ENCODE measurements at places on chromosomes 1 and 21.
A peak's percentile ranks its signal among the peaks of the same experiment; 100 is the strongest.

GRCh38 chr1:84998642-84999280, 1.8 kb upstream of the MCOLN2 start:
- DNase-seq = peak; percentile 44

DNA sequence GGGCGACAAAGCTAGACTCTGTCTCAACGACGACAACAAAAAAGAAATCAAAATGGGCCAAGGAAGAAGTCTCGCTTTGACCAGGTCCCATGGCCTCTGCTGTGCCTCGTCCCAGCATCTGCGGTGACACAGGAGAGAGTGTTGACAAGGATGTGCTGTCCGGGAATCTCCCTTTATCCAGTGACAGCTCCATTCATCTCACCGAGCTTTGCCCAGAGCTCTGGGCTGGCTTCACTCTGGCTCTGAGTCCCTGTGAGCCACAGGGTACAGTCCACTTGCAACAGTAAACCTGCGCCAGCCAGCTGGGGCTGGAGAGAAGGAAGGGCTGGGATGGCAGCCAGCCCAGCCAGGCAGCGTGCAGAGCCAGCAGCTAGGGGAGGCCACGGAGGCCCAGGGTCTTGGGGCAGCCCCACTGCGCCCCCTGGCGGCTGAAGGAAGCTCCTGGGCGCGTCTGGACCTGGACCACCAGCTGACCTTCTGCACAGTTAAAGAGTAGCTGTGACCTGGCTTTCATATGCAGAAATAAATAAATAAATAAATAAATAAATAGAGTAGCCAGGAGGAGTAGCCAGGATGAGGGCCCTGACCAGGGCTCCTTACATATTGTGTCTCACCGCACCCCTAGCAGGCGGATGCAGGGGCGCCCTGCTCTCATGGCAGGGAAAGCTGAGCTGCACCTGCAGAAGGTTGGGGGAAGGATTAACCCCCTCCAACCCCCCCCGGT, 29.7 kb downstream of the ENO1 start:
- peak; percentile 94 for DNase-seq

GRCh38 chr1:156382561-156382960, 13.6 kb downstream of the RHBG start:
- no peak for DNase-seq

DNA sequence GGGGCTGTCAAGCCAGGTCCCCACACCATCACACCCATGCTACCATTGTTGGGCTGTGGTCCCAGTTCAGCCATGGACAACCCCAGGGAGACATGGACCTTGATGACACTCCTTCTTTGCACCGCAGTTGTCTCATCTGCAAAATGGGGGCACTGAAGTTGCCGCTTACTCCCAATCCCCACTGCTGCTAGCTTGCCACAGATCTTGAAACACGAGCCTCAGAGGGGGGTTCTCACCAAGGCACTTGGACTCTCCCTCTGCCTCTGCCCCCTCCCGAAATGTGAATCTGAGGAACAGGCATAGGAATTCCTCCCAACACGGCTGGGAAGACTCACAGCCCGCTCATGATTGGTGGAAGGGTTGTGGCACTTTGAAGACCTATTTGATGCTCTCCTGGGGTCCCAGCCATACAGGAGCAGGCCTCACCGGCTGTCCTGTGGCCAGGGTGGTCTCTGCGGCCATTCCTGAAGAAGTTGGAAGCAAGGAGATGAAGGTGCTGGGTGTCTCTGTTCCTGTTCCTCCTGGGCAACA, 31.1 kb downstream of the RUNX3 start:
- DNase-seq = no peak

GRCh38 chr1:151936653-151937052, 27.3 kb upstream of the THEM4 start:
- DNase-seq = peak; percentile 82

DNA sequence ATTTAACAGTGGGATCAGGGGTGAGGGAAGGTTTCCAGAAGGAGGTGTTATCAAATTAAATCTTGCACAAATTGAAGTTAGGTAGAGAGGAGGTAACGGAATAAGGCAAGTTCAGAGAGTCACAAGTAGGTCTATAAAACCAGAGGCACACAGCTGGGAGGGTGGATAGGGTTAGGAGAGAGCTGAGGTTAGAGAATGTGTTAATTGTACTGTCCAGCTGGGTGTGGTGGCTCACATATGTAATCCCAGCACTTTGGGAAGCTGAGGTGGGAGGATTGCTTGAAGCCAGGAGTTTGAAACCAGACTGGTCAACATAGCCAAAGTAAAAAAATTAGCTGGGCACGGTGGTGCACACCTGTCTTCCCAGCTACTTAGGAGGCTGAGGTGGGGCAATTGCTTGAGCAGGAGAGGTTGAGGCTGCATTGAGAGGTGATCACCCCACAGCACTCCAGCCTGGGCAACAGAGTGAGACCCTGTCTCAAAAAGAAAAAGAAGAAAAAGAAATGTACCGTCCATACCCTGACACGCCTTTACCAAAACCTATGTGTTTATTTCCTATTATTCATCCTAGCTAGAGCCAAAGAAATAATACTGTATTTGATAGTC, 20.2 kb downstream of the SPATA45 start:
- no peak for DNase-seq

GRCh38 chr21:17796503-17796902, 22.7 kb downstream of the C21orf91 start:
- DNase-seq = peak; percentile 15

GRCh38 chr1:165882168-165882837, 54.9 kb downstream of the UCK2 start:
- DNase-seq = no peak

- DNase-seq = no peak
Observed at GRCh38 chr1:82001345-82001744, 200.6 kb downstream of the ADGRL2 start.

- DNase-seq = no peak
Observed at GRCh38 chr1:229186373-229187056, 84.4 kb upstream of the RAB4A start.

- no peak for DNase-seq
Observed at GRCh38 chr1:162720996-162721395, 69.5 kb upstream of the HSD17B7 start.

GRCh38 chr1:21654209-21654608, 14.9 kb downstream of the RAP1GAP start:
- no peak for DNase-seq

DNA sequence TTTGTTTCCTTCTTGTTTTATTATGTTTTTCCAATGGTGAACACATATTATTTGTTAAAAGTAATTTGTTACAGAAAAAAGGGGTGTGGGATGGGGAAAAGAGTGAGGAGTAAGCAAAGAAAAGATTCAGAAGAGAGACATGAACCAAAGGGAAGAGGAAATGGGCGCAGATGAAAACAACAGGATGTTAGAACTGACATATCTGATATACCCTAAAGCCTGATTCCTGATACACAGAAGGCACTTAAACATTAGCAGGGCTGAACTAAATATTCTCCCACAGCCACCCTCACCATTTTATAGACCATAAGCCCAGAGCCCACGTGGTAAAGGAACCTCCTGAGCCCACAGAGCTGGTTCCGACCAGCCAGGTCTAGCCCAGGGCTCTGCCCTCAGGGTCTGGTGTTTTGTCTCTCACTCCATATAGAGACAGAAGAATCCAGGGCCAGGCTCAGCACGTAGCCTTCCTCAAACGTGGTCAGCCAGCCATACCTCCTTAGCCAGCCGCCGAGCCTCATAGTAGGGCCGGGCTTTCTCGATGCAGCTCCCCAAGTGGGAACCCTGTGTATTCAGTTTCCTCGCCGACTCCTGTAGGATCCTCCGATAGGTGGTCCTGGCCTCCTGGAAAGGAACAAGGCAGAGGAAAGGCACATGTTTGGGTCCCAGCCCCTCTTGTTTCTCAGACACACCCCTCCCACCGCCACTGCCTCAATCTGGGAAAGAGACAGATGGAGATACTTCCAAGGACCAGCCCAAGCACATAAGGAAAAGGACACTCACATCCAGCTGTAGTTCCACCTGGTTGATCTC, 9.5 kb downstream of the SH3BP5L start:
- DNase-seq = no peak

- DNase-seq = no peak
Observed at GRCh38 chr1:143699115-143699514, 272.7 kb downstream of the FAM72C start.

DNA sequence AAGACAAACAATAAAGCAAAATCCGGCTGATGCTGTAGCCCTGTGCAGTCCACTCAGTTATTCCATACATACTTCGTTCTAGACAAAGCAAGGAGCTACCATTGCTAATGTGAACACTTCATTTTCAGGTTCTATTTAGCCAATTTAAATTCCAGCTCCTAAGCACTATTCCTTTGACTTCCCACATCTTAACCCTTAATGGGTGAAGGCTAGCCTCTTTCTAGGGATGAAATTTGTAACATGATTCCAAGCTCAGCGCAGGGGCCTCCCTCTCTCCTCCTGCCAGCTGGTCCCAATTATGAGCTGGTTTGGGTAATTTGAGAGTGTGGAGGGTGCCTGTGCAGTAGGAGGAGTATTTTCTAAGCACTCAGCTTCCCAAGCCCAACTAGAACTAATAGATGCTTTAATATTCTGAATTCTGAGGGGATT, 53.9 kb upstream of the PTGFRN start:
- DNase-seq = no peak

GRCh38 chr1:48216313-48216712, 6.2 kb upstream of the SLC5A9 start:
- DNase-seq = no peak

- no peak for DNase-seq
Observed at GRCh38 chr1:182674346-182675246, 9.8 kb downstream of the RGS8 start.

DNA sequence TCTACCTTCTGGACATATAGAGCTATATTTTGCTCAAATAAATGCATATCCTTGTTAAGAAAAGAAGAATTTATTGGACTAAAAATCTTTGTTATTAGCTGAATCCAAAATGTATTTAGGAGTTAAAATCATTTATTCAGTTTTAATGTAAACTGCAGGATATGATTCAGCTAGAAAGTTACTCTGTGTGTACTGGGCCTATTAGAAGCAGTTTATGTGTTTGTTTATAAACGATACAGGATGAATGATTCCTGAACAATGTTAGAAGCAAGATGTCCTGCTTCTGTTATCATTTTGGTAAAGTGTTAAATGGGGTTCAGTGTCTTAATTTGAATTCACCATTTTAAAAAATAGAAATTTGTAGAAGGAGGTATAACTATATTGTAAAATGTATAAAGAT, 549.2 kb upstream of the ZRANB2 start:
- DNase-seq = no peak

- no peak for DNase-seq
Observed at GRCh38 chr1:162551969-162552683, 9.4 kb upstream of the UAP1 start.

GRCh38 chr1:61081144-61081685, 1.1 kb upstream of the NFIA start:
- DNase-seq = no peak

All from small intestine (tissue), 16 donors.